ENCODE measurements at places on chromosomes 7 and 10.

GRCh38 chr7:102260856-102261255, 25.8 kb upstream of the SH2B2 start:
- no peak for DNase-seq

DNA sequence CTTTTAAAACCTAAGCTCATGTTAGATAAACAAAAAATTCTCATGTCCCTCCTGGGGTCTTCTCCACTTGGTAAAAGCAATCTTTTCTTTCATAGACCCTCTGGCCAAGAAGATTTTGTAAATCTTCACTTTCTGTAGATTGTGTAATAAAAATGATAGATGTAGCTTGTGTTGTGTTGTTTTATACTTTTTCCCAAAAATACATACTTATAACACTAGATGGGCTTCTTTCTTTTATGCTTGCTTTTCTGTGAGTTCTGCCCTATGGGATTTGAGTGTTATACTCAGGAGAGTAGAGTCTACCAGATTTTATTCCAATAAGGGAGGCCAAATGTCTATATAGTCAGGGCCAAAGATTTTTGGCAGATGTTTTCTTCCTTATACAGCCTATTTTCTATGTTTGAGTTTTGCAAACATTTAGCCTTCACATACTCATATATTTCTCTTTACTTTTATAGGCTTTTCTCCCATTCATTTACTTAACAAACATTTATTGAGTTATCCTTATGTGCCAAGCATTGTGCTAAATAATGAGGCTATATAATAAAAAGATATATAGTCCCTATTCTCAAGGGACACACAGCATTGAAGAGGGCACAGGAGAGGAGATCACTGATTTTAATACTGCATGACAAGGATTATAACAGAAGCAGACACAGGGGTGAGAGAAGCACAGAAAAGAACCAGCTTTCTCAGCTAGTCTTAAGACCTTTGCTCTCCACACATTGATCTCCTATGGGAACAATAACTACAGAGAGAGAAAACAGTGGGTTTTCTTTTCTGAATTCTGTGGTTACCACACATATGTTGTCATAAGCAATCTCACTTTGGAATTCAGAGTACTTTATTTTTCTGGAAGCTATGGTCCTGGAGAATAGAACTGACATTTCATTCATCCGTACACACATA, 58.0 kb upstream of the PNLIP start:
- no peak for DNase-seq

GRCh38 chr7:134366481-134366880, 49.8 kb upstream of the SLC35B4 start:
- DNase-seq: no peak

DNA sequence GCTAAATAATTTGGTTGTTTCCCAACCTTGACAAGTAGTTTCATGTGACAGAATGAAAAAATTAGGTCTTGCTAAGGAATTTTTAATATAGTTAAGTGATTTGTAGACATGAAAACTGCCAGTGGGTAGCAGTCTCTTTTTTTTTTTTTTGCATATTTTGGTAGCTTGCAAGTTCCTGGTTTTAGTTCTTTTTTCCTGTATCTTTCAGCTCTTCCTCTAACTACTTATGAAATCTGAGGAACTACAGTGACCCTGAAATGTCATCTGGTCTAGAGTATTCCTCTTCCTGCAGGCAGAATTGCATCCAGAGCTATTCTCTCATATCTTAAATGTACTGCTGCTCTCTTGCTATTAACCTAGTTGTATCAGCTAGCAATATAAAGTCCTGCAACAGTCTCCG, 160.4 kb downstream of the HDAC9 start:
- no peak for DNase-seq

DNA sequence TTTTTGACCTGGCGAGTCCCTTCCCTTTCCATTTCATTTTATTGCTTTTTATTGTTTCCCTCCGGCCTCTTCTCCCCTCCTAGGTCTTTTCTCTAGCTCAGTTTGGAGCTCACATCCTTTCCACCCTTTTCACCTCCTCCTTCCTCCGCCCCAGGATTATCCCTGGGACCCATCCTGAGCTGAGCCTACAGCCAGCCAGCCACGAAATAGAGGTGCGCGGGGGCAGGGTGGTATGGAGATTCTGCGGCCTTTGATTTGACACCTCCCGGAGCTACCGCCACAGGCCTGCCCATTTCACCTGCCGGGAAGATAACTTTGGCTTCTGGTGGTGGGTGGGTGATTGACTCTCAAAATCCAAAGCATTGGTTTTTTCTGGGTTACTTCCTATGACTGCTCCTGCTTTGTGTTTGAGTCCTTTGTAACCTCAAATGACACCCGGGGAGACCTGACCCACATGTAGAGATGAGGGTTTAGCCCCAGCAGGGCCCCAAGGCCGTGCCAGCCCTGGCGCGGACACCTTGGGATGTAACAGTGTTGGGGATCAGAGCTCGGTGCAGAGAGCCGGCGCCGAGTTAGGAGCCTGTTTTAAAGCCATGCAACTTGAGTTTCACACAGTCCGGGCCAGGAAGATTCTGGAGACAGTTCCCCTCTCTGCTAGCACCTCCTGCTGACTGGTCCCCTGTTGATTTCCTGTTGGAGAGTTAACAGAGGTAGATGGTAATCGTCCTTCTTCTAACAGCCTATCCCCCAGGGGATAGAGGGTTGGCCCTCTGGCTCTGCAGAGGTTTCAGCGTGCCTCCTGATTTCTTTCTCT, 1.5 kb downstream of the DUSP5 start:
- no peak for DNase-seq

GRCh38 chr7:151648429-151648828, 128.7 kb upstream of the RHEB start:
- DNase-seq: no peak

- DNase-seq: no peak
These were observed 55.0 kb upstream of the DUSP5 start for GRCh38 chr10:110442746-110443145.

GRCh38 chr10:47183704-47184041, 116.3 kb upstream of the GDF10 start:
- no peak for DNase-seq

DNA sequence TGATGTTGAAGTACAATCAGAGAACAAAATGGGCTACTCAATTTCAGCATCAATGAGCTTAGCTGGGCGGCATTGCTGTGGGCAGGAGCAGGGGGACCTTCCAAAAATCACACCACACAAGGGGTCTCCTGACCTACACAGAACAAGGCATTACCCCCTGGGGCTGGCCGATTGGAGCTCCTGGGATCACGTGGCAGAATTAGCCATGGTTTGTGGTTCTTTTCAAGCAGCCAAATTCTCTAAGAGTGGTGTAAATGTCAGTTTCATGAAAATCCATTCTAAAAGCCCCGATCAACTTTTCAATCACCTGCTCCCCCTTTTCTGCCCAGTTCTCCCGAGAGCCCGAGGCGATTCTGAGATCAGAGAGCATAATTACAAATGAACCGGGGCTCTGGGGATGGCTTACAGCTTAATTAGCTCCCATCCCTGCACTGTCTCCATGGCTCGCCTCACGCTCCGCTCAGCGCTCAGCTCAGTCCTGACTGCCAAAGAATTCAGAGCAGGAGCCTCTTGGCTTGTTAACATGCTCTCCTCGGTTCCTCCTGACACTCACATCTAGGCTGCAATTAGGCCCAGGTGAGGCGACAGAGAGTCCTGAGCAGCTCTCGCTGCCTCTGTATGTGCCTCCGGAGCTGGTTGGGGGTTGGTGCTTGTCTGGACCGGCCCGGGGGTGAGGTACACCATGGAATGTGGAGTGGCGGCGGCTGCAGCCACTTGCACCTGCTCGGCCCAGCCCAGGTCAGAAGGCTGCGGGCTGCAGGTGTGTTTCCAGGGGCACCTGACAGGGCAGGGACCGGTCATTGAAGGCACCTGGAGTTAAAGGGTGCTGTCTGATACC, 111.8 kb downstream of the WDR11 start:
- no peak for DNase-seq

GRCh38 chr10:28410420-28411135, 107.7 kb upstream of the MPP7 start:
- no peak for DNase-seq

GRCh38 chr10:111076682-111077478, at the start of gene ADRA2A:
ADRA2A (plus strand) TSS chr10:111077029; CDS start chr10:111077997, 968 bp downstream.
- peak; percentile 16 for DNase-seq

DNA sequence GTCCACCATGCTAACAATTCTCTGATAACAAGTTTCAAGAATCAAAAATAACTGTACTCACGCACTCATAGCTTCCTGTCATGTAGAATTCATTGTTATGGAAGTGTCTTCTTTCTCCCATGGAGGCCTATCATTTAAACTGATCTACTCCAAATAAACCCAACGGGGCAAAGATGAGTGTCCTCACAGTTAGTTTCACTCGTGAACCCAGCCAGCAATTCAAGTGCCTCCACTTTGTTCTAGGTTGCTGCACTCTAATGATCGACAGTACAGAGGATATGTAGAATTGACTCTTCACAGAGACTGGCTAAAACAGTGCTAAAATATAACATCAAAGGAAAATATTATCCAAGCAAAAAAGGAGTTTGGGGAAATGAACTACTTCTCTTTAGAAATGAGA, 111.4 kb downstream of the LRRN3 start:
- no peak for DNase-seq

- DNase-seq: no peak
These were observed 47.9 kb upstream of the PLCE1 start for GRCh38 chr10:93945819-93946218.

GRCh38 chr7:32150039-32150438, 79.8 kb upstream of the PDE1C start:
- no peak for DNase-seq

- DNase-seq: no peak
These were observed 156.1 kb downstream of the ADARB2 start for GRCh38 chr10:1581189-1581588.

- DNase-seq: no peak
These were observed 1053.9 kb downstream of the KCNMA1 start for GRCh38 chr10:76583711-76584161.

DNA sequence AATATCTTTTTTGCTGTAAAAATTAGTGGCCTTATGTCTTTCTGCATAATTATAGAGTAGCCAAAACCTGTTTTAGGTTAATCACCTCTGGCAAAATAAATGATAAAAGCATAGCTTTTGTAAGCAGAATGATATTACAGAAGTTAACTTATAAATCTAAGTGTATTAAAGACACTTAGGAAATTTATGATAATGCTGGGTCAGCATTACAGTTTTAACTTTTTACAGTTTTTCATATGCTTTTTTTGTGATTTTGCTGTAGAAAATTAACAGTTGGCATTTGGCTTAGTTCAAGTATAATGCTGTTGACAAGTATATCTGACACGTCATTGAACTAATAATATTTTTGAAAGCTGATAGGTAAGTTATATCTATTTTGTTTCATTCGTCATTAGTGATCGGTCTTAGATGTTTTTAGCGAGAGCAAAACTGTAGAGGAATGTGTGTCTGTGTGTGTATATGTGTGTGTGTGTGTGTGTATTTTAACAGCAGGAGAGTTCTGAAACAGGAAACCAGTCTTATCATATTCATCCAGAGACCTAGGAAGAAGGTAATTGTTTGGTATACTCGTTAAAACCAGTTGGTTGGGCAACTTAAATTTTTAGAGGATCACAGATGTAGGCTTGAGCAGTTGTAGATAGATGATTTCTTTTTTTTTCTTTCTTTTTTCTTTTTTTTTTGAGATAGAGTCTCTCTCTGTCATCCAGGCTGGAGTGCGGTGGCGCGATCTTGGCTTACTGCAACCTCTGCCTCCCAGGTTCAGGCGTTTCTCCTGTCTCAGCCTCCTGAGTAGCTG, 15.4 kb downstream of the PTEN start:
- no peak for DNase-seq

DNA sequence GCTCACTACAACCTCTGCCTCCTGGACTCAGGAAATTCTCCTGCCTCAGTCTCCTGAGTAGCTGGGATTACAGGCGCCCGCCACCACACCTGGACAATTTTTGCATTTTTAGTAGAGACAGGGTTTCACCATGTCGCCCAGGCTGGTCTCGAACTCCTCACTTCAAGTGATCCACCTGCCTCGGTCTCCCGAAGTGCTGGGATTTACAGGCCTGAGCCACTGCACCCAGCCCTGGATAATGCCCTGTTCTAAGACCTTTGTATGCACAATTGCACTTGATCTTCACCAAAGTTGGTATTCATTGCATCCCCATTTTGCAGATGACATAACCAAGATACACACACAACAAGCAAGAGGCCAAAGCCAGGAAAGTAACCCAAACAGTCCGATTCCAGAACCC, 97.7 kb upstream of the CARD11 start:
- no peak for DNase-seq

- DNase-seq: no peak
These were observed 48.4 kb upstream of the BTRC start for GRCh38 chr10:101305320-101306241.

GRCh38 chr10:122344741-122345258, 29.7 kb upstream of the PLEKHA1 start:
- DNase-seq: no peak
